Heart right ventricle (tissue), 16 donors: ENCODE measurements at places on chromosomes 13 and 19. TPM values are rescaled to one million over a fixed set of nuclear protein-coding genes. Genes with fewer than 3 reads are reported as not detected.

LENG9 gene
- 1.5 TPM for total RNA-seq

NANOS2 gene
- not detected for total RNA-seq

SULT2B1 gene
- not detected for total RNA-seq

CCDC8 gene
- total RNA-seq, result 28.5 TPM

UPK1A gene
- not detected for total RNA-seq

FUT1 gene
- total RNA-seq, result 2.5 TPM

ZNF541 gene
- 2.4 TPM for total RNA-seq

KRTDAP gene
- not detected for total RNA-seq

ETV2 gene
- not detected for total RNA-seq
